Fibroblast of upper back skin (primary cell): ENCODE measurements at places on chromosomes 5 and 9.

DNA sequence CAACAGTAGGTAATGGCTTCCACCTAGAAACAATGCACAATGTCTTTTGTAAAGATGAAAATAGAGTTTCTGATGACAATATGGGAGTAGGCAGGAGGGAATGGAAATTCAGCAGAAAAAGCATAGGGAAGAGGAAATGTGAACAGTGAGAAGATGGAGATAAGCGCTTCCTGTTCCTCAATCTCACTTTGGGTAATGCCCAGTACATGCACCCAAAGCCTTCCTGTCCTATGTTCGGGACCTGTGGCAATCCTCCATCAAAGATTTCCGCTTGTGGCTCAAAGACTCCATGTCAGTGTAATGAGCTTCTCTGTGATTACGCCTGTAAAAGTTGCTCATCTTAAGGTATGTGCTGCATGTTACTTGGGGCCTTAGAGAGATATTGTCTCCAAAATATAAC, 2.7 kb downstream of the UGT3A1 start:
- DNase-seq: no peak

DNA sequence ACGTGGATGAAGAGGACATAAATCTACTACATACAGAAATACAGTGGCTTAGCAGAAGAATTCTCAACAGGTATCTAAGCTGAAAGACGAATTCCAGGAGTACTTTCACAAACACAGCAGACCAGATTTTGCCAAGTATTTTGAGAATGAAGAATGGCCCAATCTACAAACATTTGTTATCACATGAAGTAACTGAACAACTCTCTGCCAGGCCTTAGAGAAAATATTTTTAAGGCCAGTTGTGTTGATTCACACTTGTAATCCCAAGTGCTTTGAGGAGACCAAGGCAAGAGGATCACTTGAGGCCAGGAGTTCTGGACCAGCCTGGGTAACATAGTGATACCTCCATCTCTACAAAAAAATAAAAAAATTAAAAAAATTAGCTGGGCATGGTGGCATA, 14.3 kb downstream of the AGTPBP1 start:
- peak; percentile 7 for DNase-seq

DNA sequence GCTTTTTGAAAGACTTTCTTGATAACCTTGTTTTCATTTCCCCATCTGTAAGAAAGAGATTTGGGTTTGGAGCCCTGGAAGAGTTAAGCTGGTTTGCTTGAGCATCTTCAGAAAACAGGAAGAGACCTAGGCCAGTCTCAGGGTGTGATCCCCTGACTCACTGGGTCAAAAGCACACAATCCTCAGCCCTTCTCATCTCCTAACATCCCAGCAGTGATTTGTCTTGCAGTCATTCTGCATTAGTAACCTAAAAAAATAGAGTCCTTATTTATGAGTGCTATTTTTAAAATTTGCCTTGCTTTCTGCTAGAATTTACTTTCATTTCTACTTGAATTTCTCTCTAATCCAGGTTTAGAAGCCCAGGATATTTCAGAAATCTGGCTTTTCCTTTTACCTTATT, 16.4 kb upstream of the ARSB start:
- DNase-seq: peak; percentile 9

DNA sequence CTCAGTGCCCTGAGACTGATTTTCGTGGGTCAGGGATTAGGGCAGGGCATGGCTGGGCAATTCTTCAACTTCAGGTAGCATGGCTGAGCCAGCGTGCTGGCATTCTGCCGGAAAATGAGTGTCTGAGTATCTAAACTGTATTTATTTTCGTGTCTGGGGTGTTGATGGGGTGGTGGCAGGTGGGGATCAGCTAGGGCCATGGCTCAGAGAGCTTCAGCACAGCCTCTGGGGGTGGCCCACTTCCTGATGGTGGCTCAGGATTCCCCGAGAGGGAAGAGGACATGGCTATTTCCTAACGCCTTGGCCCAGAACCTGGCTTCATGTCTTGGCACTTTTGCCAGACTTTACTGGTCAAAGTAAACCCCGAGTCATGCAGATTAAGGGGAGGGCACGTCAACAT, 260.5 kb downstream of the GADD45G start:
- no peak for DNase-seq

GRCh38 chr9:85425153-85425611, 316.6 kb downstream of the AGTPBP1 start:
- DNase-seq: peak; percentile 37

- peak; percentile 31 for DNase-seq
These were observed 762.8 kb upstream of the GRAMD2B start for GRCh38 chr5:125660231-125660895.

DNA sequence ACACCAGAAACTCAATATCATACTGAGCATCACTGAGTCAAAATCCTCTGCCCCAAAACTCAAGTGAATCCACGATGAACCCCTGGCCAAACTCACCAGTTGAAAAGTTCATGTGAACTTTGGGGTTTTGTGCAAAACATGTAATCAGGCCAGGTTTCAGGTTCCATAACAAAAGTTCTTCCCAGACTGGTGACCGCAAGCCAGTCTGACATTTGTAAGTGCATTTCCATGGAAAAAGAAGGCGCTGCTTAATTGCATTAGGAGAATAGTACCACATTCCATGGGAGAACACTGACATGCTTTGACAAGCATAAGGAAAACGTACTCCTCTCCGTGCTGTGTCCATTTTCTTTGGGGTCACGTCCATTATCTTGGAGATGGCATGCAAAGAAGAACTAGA, 567.0 kb downstream of the BNC2 start:
- no peak for DNase-seq

- no peak for DNase-seq
These were observed 34.7 kb downstream of the GLT6D1 start for GRCh38 chr9:135604437-135605237.

- no peak for DNase-seq
These were observed 11.4 kb upstream of the GRIN1 start for GRCh38 chr9:137127301-137128157.

DNA sequence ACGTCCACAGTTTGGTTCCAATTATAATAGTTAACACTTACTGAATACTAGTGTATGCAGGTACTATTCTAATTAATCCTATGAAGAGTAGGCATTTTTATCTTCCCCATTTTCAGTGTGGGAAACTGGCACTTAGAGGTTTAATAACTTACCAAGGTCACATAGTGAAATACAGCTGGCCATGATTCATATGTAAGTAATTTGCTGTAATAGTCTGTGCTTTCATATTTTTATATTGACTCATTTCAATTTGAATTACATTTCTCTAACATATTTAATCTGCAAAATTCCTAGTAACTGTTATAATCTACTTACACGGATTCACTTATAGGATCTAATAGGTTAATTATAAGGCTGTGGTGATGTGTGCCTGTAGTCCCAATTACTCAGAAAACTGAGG, 19.4 kb downstream of the CCNH start:
- peak; percentile 85 for DNase-seq

GRCh38 chr5:179869641-179870402, 11.2 kb upstream of the MRNIP start:
- DNase-seq: no peak
